NCI-H1105 (cell line): ENCODE measurements at places on chromosomes 2 and 18.
A peak's percentile ranks its signal among the peaks of the same experiment; 100 is the strongest.

GRCh38 chr2:86275384-86275799 is 62.0 kb downstream of the REEP1 start:
- no peak for DNase-seq

DNA sequence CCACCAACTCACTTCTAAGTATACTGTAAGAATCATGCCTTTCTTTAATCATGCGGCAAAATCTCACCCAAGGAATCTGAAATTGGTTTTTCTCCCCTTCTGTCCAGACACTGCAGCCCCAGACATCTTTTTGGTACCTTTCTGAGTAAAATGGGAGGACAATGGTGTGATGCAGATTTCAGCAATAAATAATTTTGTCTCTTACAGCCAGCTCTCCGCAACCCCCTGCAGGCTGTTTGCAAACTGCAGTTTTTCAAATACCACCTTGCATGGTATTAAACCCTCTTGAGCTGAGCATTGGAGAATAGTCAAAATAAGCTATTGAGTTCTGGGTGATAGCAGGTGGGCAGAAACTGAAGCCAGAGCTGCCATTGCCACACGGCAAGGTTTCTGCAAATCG is 32.2 kb downstream of the GPR39 start:
- peak; percentile 4 for DNase-seq

DNA sequence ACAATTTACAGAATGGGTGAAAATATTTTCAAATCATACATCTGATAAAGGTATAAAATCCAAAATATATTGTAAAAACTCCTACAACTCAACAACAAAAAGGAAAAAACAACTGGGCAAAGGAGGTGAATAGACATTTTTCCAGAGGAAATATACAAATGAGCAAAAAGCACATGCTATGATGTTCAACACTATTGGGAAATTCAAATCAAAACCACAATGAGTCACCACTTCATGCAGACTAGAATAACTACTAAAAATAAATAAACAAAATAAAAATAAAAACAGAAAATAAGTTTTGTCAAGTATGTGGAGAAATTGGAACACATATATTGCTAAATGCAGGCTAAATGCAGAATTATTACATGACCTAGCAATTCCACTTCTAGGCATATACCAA is 120.9 kb downstream of the FSIP2 start:
- no peak for DNase-seq

GRCh38 chr2:42223067-42223854 is 54.1 kb downstream of the EML4 start:
- no peak for DNase-seq

DNA sequence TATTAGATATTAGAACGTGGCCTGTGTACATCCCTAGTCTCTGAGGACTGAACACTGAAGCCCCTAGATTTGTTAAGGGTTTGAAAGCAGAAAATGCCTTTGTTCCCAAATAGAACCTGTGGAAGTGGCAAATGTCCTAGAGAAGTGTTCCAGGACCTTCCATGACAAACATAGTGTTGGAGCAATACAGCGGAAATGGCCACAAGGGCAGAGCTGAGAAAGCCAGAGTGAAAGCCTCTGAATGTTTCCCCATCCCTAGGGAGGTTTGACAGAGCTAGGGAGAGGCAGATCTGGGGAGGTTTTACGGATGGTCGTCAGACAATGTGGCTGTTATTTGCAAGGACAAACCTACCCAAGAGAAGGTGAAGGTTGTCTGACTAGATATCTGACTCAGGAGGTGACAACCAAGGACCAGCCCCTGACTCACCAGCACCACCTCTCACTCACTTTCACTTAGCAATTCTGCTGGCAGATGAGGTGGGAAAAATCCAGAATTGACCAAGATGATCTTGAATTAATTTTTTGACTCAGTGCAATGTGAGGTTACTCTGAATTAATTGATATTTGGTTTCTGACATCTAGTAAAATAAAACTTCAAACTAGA is 24.1 kb downstream of the RBM43 start:
- DNase-seq: no peak

DNA sequence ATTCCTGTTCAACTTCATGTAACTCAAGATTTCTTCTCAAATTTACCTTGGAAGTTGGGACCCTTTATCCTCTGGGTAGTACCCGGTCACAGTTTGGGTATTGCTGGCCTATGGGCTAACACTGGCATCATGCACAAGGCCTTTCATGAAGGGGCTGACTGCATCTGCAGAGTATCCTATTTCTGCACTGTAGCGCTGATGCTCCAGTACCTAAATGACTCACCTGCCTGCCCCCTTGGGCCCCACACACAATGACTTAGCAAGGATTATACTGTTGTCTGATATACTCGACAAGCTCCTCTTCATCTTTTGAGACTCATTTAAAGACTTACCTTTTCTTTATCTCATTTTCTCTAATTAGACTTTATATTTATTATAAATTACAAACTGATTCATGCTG is 39.9 kb downstream of the DNAH6 start:
- DNase-seq: no peak

GRCh38 chr18:498931-499775 is 1.3 kb downstream of the COLEC12 start:
- no peak for DNase-seq

DNA sequence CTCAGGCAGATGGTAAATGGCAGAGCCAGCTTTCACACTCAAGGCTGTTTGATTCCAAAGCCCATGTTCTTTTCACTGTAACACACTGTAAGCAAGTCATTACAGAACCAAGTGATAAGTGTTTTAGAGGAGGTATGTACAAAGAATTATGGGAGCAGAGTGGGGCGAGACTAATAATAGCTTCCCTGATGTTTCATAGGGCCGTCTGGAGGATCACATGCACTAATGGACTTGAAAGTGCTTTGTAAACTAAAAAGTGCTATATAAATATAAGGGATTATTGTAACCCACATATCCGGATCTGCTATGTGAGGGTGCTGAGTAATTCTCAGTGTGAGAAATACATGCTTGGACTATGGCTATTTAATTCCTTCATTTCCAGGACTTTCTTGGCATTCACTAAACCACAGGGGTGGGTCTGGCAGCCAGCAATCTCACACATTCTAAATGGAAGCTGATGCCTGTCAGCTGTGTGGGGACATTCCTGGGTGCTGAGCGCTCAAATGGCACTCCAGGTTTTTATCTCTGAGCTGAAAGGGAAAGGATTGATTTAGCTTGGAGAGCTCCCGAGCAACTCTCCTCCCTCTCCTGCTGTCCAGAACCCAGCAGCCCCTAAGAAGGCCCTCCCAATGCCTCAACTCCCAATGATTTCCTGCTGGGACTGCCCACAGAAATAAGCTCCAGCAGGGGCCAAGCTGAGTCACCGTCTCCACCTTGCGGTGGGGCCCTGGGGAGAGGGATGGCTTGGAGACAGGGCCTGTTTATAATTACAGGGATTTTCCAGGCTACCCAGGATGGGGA is 222.8 kb downstream of the SOX11 start:
- no peak for DNase-seq

DNA sequence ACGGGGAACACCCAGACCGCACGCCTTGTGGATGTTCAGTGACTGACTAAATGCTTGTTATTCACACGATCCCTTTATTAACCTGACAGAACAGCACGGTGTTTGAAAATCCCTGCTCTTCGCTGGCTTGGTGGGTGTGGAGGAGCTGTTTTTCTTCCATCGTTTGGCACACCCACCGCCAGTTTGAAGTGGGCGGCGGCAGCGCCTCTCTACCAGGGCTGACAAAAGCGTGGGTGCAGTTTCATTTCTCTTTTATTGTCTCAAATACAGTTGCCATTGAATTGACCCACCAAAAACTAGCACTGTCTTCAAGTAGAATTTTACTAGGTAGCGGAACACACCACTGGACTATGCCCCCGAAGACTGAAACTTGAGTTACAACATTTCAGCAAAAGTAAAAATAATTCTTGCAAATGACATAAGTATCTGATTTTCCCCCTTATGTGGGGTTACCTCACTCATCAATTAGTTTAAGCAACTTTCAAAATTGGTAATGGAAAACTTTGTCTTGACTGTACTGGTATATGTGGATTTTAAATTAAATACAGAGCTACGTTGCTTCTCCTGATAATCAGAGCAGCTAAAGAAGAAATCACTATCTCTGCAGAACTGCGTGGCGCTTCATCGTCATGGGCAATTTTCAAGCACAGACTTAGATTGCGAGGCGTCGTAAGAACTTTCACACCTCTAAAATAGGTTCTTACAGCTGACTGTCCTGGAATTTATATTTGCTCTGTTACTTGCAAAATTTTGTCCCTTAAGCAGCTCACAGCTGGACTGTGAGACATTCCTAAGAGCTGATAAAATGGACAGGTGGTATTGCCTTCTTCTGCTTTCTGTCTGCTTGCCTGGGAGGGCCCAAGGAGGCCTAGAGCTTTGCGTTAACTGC is 60.9 kb downstream of the LDLRAD4 start:
- DNase-seq: no peak

- no peak for DNase-seq
Measured at GRCh38 chr2:224014336-224014735, 24.8 kb downstream of the SERPINE2 start.

- DNase-seq: no peak
Measured at GRCh38 chr2:102983786-102984185, 222.0 kb downstream of the TMEM182 start.

- DNase-seq: no peak
Measured at GRCh38 chr18:13539843-13540476, 186.4 kb downstream of the FAM210A start.

GRCh38 chr2:9268301-9269080 is 61.9 kb downstream of the ASAP2 start:
- no peak for DNase-seq

- DNase-seq: no peak
Measured at GRCh38 chr2:167438206-167438605, 549.9 kb downstream of the XIRP2 start.

DNA sequence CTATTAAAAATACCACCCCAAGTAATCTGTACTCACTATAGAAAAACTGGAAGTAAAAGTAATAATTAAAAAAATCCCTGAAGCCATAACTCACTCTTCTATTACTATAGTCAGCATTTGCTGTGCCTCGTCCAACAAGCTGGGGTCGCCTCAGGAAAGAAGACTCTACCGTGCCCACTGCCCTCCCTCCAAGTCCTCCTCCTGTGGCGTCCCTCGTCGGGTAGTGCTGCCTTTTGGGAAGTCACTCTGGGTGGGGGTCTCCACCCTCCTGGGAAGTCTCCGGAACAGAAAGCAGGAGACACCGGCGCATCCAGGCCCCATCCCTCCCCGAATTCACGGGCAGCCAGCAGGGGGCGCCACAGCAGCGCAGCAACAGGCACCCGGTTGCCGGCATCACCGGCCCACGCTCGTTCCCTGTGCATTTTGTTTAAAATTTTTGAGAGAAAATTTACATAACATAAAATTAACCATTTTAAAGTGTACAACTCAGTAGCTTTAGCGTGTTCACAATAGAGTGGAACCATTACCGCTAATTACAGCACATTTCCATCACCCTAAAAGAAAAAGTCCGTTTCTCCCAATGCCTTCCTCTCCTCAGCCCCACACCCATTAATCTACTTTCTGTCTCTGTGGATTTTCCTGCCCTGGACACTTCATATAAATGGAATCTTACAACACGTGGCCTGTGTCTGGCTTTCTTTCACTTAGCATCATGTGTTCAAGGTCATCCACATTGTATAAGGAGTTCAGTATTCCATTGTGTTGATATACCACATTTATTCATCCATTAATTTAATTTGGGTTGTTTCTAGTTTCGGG is 62.2 kb downstream of the ADNP2 start:
- no peak for DNase-seq

DNA sequence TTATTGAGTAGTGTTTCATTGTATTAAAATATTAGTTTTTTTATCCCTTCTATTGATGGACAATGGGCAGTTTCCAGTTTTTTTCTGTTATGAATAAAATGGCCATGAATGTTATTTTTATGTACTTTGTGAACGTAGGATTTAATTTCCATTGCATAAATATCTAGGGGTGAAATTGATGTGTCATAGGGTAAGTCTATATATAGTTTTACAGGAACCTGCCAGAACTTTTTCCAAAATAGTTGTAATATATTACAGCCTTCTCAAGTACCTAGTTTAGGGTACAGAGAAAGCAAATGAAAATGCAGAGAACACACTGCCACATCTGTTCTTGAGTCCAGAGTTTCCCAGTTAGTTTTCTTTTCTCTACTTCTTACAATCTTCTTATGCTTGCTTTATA is 378.6 kb downstream of the MEIS1 start:
- no peak for DNase-seq

GRCh38 chr2:61109291-61109690 is 43.6 kb downstream of the SANBR start:
- DNase-seq: no peak

DNA sequence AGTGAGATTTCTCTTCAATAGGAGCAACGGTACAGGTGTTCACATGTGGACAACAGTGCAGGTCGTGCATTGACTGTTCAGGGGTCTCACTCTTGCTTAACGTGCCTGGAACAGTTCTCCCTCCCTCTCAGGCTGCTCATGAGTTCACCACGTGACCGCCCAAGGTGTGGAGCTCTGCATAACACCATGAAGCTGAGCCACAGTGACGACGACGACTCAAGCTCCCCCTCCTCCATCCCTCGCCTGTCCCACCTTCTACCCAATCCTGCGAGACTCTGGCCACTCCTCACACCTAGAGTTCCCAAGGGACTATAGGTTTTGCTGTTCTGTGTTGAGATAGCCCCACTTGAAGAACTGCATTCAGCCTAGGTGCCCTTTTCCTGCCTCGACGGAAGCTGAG is 42.8 kb downstream of the STK25 start:
- DNase-seq: no peak

DNA sequence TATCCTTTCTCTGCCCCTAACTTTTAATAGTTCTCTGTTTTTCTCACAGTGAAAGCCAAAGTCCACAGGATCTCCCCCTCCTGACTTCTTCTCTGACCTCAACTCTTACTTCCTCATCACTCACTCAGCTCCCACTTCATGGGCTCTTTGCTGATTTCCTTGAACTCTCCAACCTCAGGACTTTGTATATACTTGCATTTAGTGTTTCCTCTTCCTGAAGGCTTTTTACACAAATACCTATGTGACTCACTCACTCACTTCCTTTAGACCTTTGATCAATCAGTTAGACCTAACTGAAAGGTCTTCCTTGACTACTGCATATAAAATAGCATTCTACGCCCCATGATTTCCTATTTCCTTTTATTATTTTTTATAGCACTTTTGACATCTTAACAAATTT is 233.1 kb upstream of the MEX3C start:
- no peak for DNase-seq
